ENCODE measurements at places on chromosomes 4 and X.

DNA sequence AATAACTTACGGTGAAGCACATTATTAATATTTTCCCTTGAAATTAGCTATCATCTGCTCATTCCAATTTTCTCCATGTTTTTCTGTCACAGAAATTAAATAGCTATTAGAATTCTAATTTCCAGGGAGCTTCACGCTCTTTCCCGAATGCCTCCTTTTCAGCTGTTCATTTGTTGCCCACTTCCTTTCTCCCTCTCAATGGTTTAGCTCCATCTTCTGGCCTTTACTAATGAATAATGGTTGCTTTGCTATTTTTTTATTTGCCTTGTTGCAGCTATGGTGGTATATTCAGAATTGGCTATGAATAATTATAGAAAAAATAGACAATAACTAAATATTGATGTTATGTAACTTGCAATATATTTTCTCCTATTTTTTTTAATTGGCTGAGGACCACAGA lies 70.5 kb downstream of the GRIA2 start:
- no peak for DNase-seq

DNA sequence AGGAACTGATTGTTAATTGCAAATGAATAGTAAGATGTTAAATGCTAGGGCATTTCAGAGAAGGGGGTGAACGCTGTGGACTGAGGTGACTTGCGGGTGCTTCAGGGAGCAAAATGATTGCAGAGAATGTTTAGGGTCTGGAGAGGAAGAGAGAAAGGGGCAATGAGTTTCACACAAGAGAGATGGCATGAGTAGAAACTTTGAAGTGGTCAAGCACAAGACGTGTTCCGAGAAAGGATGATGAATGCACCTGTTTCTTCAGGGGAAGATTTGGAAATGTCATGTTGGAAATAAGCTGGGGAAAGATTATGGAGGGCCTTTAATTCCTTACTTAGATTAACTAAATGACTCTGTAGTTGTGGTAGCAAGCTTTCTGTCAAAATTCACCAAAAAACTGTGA lies 43.4 kb downstream of the DTHD1 start:
- DNase-seq, result no peak

GRCh38 chr4:91447168-91447567 lies 856.6 kb upstream of the GRID2 start:
- DNase-seq, result no peak

DNA sequence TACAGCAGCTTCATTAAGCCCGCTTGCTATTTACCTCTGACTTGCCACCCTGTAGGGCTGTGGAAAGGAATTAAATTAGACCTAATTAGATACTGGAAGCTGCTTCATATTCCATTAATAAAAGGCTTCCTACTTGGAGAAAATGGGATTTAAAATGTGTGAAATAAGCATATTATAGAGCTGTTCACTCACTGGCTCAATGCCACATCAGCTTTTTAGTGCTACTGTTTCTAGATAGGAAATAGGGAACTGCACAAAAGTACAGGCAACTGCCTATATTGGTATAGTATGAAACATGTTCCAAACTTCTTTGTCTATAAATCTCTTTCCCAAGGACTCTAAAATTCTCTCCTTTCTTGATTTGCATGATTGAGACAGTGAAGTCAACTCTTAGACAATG lies 407.9 kb upstream of the AADAT start:
- DNase-seq, result no peak

- no peak for DNase-seq
These were observed 9.0 kb downstream of the MPC1L start for GRCh38 chrX:40632199-40632598.

- no peak for DNase-seq
These were observed 112.7 kb downstream of the DHX15 start for GRCh38 chr4:24471486-24472160.

GRCh38 chr4:39846705-39847104 lies 131.0 kb downstream of the PDS5A start:
- no peak for DNase-seq

DNA sequence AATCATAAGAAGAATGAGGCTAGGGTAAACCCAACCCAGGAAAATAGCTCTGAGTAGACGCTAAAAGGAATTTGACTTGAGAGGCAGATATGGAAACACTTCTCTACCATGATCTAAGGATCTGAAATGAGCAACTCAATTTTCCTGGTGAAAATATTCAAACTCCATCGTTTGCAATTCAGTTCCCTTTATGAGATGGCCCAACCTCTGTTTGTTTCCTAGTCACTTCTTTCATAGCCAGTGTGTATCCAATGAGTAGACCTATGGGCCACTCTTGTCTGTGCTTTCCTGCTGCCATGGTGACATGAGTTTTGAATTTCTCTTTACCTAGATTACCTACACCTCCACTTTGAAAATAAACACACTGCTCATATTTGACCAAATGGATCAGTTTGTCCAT lies 176.2 kb upstream of the GPRIN3 start:
- no peak for DNase-seq

DNA sequence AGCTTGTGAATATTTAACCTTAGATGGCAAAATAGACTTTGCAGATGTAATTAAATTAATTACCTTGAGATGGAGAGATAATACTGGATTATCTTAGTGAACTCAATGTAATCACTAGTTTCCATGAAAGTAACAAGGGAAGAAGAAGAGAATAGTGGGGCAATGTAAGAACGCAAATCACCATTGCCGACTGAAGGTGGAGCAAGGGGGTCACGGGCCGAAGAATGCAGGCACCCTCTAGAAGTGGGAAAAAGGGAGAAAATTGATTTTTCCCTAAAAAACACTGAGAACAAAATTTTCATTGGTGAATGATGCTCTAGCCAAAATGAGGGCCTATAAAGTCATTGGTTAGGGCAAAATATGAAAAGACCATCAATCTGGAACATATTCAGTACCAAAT lies 375.6 kb upstream of the EPHA5 start:
- no peak for DNase-seq

- DNase-seq, result no peak
These were observed 21.5 kb upstream of the HTRA3 start for GRCh38 chr4:8248091-8248490.

GRCh38 chrX:136468391-136469103 lies 19.2 kb upstream of the BRS3 start:
- no peak for DNase-seq

DNA sequence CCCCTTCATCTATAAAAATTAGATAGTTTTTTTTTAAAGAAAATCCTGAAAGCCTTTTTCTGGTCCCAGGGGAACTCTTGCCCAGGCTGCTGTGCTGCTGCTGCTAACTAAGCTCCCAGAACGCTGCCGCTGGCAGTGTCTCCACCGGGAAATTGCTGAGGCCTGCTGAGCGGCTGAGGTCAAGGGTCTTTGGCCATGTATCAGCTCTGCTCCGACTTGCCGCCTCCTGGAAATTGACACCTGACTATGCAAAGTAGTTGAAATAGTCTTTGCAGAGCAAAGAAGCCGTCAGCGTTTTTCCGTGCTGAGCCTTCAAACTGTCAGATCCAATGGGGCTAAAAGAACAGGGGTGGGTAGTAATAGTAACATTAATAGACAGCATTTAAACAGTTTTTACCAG lies 839 bp downstream of the QDPR start:
- peak; percentile 18 for DNase-seq

DNA sequence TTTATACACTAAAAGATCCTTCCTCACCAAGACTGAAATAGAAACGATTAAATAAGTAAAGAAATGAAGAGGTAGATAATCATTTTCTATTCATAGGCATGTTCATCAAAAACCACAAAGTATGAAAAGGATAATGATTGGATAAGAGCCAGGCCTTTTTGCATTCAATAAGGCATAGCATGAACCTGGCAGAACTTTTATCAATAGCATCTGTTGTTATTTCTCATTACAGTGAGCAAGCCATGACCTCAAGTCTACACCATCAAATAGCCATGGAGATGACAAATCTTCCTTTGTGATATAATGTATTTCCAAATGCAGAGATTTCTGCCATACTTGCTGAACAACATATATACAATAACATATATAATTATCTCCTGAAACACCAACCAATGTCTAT lies 206.0 kb upstream of the SLC7A11 start:
- DNase-seq, result no peak

DNA sequence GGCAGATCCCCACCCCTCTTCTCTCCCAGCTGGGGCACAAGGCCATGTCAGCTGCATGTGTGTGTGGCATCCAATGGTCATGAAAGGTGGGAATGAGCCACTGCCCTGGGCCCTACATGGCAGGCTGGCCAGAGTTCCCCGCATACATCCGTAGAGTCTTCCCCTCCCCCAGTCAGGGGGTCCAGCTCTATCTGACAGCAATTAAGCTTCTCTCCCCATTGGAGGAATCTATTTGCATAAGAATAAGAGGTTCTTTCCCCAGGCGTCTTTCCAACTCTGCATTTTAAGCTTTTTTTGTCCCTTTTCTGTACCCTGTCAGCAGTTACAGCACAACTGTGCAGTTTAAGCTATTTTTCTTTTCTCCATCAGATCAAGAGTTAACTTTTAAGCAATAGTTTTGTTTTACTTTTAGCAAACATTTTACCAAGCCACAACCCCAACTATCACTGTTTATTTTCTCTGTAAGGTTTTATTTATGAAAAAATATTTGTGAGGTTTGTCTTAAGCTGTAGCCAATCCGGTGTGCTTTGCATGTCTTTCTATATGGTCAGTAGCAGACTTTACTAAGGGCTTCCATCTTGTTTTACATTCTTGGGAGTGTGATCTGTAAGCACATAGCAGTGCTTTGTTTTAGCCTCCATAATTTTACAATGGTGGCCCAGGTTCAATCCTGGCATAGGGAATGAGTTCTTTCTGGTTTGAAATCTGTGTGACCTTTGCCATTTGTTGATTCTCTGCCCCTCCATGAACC lies 28.7 kb downstream of the NLRP2B start:
- no peak for DNase-seq

DNA sequence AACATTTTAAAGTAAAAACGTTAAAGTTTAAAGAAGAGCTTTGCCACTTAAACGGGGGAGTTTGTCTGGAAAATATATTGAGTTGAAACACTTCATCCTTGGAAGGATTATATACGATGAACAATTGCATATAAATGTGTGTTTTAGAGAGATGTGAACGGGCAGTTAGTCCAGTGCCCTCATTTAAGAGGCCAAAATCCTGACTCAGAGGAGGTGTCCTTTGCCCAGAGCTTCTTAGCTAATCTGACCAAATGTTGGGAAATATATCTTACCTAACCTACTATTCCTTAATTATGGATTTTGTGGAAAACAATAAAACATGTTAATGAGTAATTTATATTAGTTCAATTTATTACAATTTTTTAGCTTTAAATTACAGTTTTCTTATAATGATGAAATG lies 327.2 kb upstream of the DIPK2B start:
- no peak for DNase-seq

GRCh38 chr4:54658252-54659093 lies 716 bp downstream of the KIT start:
- no peak for DNase-seq

- no peak for DNase-seq
These were observed 7.7 kb upstream of the GABRG1 start for GRCh38 chr4:46131498-46132057.

GRCh38 chrX:63426519-63426918 lies 75.4 kb upstream of the SPIN4 start:
- no peak for DNase-seq

GRCh38 chrX:153953342-153953830 lies 8.9 kb upstream of the RENBP start:
- no peak for DNase-seq

DNA sequence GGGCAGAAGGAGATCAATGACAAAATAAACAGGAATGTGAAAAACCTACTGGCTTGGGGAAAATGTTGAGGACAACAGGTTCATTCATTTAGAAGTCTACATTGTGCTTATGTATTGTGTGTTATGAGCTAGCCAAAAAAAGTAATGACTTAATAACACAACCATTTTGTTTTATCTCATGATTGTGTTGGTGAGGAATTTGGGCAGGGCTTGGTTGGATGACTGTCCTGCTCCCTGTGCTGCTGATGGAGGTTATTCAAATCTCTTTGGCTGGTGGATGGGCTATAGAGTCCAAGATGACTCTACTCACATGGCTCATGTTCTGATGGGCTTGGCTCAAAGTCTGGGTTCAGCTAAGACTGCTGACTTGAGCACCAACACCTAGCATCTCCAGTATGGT lies 116.3 kb downstream of the HS3ST1 start:
- DNase-seq, result no peak

- DNase-seq, result no peak
These were observed 103.1 kb downstream of the PHEX start for GRCh38 chrX:22135171-22135711.

- DNase-seq, result no peak
These were observed 53.0 kb upstream of the HPSE start for GRCh38 chr4:83387476-83388312.

DNA sequence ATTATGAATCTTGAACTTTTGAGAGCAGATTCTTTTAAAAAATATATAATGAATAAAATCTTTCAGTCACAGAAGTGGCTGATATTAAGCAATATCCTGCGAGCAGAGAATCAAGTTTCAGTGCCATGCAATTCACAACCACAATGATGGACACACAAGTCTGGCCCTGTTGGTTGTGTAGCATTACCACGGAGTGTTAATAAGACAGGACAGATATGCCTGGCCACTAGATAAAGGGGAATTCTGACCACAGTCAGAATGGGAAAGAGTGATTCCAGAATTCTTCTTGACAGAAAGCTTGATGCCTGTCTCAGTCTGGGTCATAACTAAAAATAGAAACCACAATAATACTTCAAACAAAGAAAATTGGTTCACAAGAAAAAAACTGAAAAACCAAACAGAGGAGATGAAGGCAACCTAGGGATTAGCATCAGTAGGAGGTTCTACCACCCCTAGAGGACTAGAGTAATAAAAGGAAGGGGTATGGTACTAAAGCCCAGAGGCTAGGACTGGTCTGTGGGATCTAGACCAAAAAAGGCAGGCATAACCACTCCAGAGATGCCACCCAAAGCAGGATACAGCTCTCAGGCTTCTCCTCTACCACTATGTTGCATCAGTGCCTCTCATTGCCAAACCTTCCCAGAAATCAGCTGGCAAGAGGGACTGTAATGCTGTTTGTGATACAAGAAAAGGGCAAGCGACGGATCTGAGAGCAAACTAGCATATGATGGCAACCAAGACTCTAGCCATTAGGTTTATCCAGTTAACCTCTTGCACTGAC lies 59.0 kb downstream of the RNF150 start:
- no peak for DNase-seq

DNA sequence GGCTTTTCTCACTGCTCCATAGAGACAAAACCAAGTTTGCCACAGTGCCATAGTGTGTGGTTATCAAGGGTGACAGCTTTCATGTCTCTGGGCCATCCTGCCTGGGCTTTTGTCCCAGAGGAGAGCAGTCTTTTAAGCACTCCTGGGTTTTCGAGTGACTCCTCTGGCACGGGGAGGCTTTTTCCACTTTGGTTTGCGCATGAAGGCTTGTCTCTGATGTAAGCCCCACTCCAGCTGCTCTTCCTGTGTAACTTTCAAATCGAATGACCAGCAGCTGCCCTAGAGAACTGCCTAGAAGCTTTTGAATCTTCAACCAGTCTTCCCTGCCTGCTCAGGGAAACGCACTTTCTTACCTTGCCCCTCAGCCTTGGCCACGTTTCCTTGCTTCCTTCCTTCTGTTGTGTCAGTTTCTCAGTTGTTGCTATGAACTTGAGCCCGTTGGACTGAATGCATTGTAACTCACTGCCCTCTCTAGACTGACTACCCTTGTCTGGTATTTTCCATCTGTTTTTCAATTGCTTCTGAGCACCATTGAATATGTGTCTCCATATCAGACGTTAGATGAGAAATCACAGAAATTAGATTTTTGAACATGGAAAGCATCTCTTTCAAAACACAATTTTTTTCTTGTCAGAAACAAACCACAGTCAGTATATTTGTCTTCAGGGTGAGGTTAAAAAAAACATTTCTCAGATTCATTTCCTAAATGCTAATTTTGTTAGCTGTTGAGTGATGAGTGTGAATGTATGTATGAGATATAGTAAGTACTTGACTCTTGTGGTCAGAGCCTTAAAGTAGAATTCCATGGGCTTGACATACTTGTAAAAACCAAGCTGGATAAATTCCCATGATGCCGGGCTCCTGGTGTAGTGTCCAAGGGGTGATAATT lies 45.3 kb downstream of the SLC9A6 start:
- no peak for DNase-seq

All from cortex of kidney (tissue), 1 donor.